ENCODE measurements at places on chromosomes 2 and 18.

GRCh38 chr2:148909114-148909513 lies 34.1 kb downstream of the KIF5C start:
- DNase-seq, result no peak

DNA sequence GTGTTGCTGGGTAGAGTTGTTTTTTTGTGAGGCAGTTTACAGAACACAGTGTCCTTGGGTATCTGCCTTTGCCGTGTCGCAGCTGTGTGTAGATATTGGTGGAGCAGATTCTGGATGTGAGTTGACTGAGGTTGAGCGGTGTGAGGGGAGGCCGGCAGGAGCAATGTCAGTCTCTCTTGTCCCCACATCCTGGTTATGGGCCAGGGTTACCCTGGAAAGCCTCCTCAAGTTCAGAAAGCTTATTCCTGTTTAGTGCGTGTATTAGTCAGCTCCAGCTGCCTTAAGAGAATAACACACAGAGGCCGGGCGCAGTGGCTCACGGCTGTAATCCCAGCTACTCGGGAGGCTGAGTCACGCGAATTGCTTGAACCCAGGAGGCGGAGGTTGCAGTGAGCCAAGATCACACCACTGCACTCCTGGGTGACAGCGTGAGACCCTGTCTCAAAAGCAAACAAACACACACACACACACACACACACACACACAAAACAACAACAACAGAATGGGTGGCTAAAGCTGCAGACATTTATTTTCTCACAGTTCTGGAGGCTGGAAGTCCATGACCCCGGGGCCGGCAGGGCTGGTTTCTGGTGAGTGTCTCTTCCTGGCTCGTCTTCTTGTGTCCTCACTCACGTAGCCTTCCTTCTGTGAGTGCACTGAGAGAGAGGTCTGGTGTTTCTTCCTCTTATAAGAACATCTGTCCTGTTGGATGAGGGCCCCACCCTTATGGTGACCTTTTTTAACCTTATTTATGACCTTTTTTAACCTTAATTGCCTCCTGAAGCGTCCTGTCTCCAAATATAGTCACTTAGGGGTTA lies 5.1 kb downstream of the NCK2 start:
- DNase-seq, result no peak

- no peak for DNase-seq
These were observed 87.3 kb upstream of the PPP1CB start for GRCh38 chr2:28664120-28664842.

DNA sequence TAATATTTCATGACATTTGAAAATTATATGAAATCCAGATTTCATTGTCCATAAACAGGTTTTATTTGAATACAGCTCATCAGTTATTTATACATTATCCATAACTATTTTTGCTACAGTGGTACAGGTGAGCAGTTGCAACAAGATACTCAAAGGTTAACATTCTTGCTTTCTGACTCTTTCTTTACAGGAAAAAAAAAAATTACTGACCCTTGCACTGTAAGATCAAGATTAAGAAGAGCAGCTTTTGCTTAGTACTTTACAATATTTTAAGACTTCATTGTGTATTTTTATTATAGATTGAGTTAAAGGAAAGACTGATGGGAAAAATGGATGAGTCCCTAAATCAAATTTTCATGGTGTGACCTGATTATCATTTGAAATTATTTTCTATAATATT lies 11.2 kb downstream of the ETAA1 start:
- no peak for DNase-seq

GRCh38 chr2:144849612-144850011 lies 329.7 kb upstream of the ZEB2 start:
- no peak for DNase-seq

- DNase-seq, result no peak
These were observed 57.3 kb upstream of the EML6 start for GRCh38 chr2:54666131-54666633.

- no peak for DNase-seq
These were observed 95.1 kb upstream of the CCBE1 start for GRCh38 chr18:59792353-59792752.

DNA sequence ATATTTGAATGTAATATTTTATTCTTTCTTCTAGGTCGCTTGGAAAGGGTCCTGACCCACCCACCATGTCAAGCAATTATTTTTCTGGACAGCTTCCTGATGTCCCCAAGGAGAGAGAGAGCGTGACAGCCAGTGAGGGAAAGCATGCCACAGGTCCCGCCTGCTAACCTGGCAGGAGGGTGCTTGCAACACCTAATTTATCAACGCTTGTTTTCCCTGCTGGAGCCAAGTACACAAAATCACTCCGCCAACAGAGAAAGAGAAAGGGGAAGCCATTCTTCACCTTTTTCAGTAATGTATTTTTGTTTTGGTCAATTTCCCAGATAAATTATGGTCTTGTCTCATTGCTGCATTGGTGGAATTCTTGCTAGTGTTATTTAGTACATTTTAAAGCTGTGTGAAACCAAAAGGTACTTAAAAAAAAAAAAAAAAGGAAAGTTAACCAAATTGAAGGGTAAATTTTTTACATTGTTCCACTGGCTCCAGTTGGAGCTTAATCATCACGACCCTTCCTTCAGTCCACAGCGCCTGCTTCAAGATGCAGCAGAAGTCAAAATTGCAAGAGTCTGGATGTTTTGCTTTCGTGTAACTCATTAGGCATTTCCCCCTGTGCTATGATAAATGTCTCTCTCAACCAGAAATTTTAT lies 88.5 kb upstream of the COPS8 start:
- DNase-seq, result no peak

GRCh38 chr2:242030226-242030575 lies 160.7 kb downstream of the RTP5 start:
- DNase-seq, result no peak

- DNase-seq, result no peak
These were observed 374.1 kb downstream of the TGIF1 start for GRCh38 chr18:3824101-3824500.
